ENCODE measurements at places on chromosomes 7 and 10.

DNA sequence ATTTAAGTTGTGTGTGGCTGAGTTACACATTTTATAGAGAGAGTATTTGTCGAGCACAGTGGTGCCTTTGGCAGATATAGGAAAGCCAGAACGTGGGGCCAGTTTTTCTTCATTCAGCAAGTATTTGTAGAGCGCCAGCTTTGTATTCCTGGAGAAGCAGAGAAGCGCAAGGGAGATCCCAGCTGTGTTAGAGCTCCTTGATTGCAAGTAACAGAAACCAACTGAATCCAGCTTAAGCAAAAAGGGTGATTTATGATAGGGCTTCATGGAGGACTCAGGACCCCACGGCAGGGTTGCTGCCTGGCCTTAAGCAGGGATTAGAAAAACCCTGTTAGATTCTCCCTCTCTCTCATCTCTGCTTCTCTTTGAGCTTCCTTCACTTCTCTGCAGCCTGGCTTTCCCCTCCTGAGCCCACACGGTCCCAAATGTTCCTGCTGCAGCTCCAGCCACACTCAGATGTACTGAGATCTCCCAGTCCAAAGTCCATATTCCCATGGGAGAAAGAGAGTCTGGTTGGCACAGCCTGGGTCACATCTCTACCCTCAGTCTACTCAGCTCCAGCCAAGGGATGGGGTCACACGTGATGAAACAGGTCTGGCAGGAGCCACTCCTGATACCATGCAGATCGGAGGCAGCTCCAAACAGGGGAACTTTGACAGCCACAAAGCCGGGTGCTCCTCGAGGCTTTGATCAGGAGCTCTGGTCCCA is 16.7 kb downstream of the UBTD1 start:
- DNase-seq, result no peak

DNA sequence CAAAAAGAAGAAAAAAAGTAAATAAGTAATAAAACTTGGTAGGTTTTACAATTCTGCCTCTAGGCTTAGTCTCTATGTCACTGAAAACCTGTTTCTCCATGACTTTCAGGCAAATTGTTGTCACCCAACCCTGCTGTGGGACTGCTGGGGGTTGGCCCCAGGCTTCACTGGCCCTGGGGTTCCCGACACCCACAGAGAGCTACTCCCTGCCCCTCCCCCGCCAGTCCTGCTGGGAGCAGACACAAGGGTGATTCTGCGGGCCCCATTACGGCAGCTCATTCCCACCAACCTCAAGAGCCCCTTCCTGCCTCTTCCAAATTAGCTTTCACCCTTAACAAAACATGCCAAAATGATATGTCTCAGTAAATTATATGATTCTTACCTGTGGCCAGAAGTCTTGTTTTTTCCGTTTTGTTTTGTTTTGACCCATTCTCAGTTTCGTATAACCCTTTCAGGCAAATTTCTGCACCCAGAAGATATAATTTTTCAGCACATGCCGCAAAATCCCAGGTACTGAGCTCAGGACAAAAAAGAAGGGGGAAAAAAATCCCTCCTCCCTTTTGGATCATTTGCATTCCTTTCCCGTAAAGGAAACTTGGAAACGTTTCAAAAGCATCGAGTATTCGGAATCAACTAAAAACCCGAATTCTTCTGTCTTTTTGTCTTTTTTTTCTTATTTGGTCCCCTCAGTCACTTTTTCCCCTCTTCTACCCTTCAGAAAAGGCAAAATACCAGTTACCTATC is 27.8 kb downstream of the CHST15 start:
- no peak for DNase-seq

- no peak for DNase-seq
These were observed 8.5 kb downstream of the TPST1 start for GRCh38 chr7:66213637-66214036.

GRCh38 chr7:47266799-47267198 is 315.1 kb downstream of the TNS3 start:
- no peak for DNase-seq

- DNase-seq, result no peak
These were observed 124.2 kb upstream of the SEM1 start for GRCh38 chr7:96833676-96834453.

GRCh38 chr7:2157473-2158279 is 75.1 kb downstream of the MAD1L1 start:
- DNase-seq, result no peak

DNA sequence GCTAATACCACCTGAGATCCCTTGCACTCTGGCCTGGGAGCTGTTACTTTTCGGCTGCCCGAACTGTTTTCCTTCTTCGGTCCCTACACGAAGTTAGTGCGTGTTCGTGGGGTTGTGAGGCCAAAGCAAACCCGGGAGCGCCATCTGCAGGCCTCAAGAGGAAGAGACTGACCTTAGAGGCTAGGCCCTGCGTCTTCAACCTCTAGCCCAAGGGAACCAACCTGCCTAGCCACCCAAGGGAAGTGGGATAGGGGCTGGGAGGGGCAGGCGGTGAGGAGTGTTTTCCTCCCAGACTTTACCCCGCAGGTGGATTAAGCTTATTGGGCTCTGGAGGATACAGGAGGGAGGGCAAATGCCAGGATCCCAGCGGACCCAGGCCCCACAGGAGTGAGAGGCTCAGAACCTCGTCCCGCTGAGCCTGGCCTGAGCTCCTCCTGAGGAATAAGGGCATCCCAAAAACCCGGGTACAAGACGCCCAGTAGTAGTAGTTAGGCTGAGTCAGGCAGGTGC is 1.7 kb upstream of the PAX2 start:
- no peak for DNase-seq

GRCh38 chr10:85151506-85151905 is 823.1 kb downstream of the CCSER2 start:
- no peak for DNase-seq
